ENCODE measurements at places on chromosomes 16 and 17.

DNA sequence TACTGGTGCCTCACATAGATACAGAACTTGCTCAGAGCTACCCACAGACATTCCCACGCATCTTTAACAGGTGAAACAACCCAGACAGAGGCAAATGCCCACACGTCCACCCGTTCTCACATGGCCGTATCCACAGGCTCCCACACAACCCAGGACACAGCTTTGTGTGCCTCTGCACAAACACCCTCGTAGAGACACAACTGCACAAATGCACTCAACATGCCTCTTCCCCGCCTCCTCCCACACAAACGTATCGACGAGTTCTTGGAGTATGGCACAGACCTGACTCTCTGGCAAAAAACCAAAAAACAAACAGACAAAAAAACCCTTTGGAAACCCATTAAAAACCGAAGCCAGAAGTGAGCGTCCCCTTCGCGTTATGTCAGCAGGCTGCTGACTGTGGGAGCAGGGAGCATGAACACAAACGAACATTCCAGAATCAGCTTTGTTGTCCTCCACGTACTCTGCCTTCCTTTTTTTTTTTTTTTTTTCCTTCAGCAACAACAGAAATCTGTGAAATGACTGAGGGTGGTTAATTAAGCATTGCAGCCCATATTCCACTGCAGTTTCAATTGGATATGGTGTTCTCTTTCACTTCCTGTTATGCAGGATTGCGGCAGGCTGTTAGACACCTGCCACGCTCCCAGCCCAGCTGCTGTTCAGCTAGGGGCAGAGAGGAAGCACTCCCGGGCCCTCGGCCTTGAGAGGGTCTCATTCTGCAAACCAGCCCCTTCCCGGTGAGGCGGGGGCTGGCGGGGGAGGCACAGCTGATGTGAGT is 313.7 kb downstream of the MAF start:
- DNase-seq, result peak; percentile 72
- H3K4me1 ChIP-seq, result peaks cover 12% of the 10 kb centered on the region
- peak overlapping the region; percentile 47 for H3K4me3 ChIP-seq
- H3K36me3 ChIP-seq, result no peaks in the 10 kb centered on the region

DNA sequence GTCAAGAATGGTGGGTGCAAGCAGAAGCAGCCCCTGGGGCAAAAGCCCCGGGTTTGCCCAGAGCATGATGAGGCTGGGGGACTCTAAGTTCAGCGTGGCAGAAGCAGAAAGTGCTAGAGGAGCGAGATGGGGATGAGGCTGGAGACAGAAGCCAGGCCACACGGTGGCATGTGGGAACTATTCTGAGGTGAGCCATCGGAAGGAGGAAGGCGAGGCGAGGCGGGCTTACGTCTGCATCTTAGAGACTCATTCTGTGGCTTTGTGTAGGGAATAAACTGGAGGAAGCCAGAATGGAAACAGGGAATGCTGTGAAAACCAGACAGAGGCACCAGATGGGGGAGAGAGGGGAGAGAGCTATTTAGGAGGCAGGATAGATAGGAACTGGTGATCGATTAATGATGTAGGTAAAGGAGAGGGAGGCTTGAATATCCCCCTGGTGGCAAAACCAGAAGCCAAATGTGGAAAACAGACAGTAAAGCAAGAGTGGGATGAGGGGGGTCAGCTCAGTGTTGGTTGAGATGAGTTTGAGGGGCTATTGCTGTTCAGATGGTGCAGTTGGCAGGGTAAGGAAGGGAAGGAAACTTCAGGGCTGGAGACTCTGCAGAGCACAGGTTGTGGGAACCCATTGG is 3.1 kb upstream of the TNFSF13 start:
- H3K36me3 ChIP-seq, result peaks cover 13% of the 10 kb centered on the region
- no peaks in the 10 kb centered on the region for H3K27me3 ChIP-seq
- H3K4me3 ChIP-seq, result no peak overlapping the region
- DNase-seq, result no peak
- no peak overlapping the region for H3K27ac ChIP-seq

DNA sequence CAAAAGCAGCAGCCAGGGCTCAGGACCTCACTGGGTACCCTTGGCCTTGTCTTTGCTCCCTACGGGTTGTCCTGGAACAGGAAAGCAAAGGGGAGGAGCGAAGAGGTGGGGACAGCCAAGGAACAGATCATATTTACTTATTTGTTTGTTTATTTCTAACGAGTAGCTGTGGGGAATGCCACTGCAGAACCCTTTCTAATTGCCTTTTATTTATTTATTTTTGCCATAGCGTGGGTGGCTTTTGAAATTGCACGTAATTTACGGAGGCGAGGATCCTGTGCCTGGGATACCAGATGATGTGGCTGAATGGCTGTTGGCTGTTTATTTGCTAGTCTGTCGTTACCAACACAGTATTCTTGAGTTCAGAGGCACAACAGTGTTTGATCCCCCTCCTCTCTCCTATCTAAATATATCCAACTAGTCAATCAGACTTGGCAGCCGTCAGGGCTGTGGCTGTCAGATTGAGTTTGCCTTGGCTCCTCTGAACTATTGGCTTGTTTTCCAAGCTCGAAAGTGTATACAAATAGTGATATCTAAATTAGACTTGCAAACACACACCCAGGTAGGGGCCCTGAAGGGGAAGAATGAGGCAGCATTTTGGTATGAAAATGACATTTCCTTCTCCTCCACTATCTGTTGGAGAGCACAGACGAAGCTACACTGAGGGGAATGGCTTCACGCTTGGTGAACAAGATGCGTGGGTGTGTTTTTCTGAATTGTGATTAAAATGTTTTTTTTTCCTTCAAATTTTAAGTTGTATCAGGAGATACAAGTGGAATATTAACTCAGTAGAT is 110.4 kb downstream of the MSI2 start:
- no peaks in the 10 kb centered on the region for H3K27me3 ChIP-seq
- no peaks in the 10 kb centered on the region for H3K36me3 ChIP-seq
- H3K27ac ChIP-seq, result no peak overlapping the region

DNA sequence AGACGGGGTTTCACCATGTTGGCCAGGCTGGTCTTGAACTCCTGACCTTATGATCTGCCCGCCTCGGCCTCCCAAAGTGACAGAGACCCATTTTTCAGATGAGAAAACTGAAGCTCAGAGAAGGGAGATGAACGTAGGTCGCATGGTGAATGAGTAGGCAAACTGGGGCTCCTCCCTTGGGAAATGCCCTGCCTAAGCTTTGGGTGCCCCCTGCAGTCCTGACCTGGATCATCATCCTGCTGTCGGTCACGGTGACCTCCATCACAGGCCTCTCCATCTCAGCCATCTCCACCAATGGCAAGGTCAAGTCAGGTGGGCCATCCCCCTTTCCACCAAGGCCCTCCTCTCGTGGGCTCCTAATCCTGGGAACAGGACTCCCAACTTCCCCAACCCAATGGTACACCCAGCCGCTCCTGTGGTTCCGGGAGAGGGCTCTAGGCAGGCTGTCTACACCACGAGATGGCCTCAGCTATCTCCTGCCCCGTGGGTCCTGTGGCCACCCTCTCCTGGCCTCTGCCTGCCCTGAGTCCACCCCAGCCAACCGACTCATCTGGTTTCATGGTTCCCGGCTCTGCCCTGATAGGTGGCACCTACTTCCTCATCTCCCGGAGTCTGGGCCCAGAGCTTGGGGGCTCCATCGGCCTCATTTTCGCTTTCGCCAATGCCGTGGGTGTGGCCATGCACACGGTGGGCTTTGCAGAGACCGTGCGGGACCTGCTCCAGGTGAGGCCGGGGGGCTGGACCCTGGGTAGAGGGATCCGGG is 4.7 kb downstream of the SLC12A3 start:
- no peak overlapping the region for H3K27ac ChIP-seq
- no peak overlapping the region for H3K4me3 ChIP-seq
- DNase-seq, result peak; percentile 59
- H3K4me1 ChIP-seq, result peaks cover 7% of the 10 kb centered on the region

DNA sequence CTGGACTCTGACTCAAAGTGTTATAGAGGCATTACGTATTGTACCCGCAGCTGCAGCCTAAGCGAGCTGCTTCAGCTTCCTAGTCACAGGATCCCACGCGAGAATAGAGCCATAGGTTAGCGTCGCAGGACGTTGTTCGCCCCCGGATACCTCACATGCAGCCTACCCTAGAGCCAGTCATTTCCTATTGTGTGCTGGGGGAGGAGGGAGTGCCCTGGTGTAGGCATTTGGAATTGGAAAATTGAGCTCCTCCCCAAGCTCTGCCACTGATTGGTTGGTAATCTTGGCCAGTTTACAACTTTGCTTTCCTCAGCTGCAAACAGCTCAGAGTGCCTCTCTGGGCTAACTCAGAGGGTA is 530 bp downstream of the NAA60 start:
- peak; percentile 44 for DNase-seq
- peak overlapping the region; percentile 81 for H3K27ac ChIP-seq
- peaks cover 26% of the 10 kb centered on the region for H3K36me3 ChIP-seq

GRCh38 chr17:4947411-4948165 is 742 bp downstream of the PFN1 start:
- no peaks in the 10 kb centered on the region for H3K27me3 ChIP-seq
- H3K4me3 ChIP-seq, result peak overlapping the region; percentile 99
- peak overlapping the region; percentile 98 for H3K27ac ChIP-seq
- H3K4me1 ChIP-seq, result peaks cover 54% of the 10 kb centered on the region
- DNase-seq, result peak; percentile 78

DNA sequence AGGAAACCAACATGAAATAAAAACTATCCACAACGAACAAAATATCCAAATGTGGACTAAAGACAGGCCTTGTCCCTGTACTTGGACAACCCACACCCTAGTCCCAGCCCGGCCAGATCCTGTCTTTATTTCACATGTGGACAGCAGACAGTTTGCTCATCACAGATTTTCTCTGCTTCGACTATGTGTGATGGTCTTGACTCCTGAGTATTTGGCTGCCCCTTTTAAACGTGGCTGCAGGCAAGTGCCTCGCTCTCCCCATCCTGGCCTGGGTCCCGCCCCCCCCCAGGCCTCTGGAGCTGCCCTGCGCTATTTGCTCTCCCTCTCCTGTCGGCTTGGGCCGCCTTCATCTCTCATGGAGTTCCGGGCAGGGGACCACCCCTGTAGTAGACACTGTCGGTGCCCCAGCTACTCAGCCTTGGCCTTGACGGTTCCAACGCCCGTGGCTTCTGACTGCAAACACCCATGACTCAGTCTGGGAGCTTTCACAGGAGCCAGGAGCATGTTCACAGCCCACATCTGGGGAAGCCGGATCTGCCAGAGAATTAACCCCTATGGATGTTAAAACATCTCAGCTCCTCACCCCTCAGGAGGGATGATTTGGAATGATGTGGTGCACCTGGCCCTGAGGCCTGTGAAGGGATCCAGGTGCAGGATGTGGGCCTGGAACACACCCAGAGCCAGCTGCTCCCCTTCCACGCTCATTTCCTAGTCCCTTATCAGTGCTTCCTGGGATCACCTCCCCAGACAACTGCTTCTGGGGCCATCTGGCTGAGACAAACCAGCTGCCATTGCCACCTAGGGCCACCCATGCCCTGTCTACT is 229.7 kb upstream of the RPL38 start:
- DNase-seq, result no peak
- no peak overlapping the region for H3K4me3 ChIP-seq
- H3K27ac ChIP-seq, result no peak overlapping the region
- no peaks in the 10 kb centered on the region for H3K36me3 ChIP-seq

DNA sequence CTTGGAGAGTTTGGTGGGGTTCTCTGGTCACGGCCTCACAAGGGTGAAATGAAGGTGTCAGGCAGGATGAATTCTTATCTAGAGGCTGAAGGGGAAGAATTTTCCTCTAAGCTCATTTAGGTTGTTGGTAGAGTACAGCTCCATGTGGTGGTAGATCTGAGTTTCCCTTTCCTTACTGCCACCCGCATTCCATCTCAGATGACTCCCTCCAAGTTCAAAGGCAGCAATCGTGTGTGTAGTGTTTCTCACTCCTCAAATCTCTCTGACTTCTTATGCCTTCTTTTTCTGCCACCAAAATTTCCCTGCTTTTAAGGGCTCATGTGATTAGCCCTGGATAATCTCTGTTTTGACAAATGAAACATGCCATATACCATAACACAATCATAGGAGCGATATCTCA is 135.5 kb upstream of the MYOCD start:
- H3K27ac ChIP-seq, result no peak overlapping the region
- H3K4me1 ChIP-seq, result no peaks in the 10 kb centered on the region
- H3K27me3 ChIP-seq, result no peaks in the 10 kb centered on the region
- no peak overlapping the region for H3K4me3 ChIP-seq
- no peak for DNase-seq

GRCh38 chr17:36661047-36661666 is 59.8 kb downstream of the MRM1 start:
- H3K4me1 ChIP-seq, result peaks cover 6% of the 10 kb centered on the region
- no peaks in the 10 kb centered on the region for H3K36me3 ChIP-seq
- no peak overlapping the region for H3K27ac ChIP-seq
- H3K27me3 ChIP-seq, result peaks cover 57% of the 10 kb centered on the region

DNA sequence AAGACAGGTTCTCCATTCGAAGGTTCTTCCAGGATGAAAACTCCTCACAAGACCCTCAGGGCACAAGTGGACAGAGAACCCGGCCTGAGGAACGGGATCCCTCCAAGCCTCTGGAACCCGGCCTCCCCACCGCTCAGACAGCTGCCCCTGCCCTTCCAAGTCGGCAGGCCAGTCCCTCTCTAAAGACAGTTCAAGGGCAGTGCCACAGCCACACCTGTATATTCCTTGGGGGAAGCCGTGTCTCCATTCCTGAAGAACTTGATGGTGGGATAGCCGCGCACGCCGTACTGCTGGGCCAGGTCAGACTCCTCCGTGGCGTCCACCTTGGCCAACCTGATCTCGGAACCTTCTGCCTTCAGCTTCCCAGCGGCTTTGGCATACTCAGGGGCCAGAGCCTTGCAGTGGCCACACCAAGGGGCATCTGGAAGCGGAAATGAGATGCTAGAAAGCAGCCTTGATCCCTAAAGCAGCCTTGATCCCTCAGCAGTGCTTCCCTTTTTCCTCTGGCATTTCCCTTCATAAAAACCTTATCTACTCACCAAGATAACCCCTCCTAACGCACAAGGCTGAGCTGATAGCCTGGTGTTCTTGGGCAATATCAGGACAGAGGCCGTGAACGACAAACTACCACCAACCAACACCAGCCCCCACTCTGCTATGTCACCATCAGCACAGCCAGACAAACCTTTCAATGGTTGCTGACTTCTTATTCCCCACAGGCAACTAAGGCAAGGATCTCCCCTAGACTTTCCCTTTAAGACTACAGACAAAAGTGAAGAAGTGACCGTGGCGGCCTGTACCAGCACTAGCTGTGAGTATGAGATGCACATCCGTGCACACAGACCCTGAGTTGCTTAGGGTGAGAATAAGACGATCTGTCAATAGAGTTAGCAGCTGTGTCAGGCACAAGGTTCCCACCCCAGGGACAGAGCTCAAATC is 1.1 kb downstream of the P4HB start:
- H3K4me3 ChIP-seq, result peak overlapping the region; percentile 98
- no peaks in the 10 kb centered on the region for H3K27me3 ChIP-seq
- peaks cover 51% of the 10 kb centered on the region for H3K4me1 ChIP-seq

GRCh38 chr17:27991462-27991993 is 50.9 kb upstream of the NLK start:
- no peak overlapping the region for H3K4me3 ChIP-seq
- H3K27ac ChIP-seq, result no peak overlapping the region
- no peaks in the 10 kb centered on the region for H3K27me3 ChIP-seq

- H3K27me3 ChIP-seq, result no peaks in the 10 kb centered on the region
- peaks cover 31% of the 10 kb centered on the region for H3K36me3 ChIP-seq
- no peak overlapping the region for H3K4me3 ChIP-seq
- DNase-seq, result no peak
- no peak overlapping the region for H3K27ac ChIP-seq
Observed at GRCh38 chr16:56488035-56488434, 31.8 kb downstream of the BBS2 start.

GRCh38 chr17:28828294-28829040 is 14.1 kb downstream of the FAM222B start:
- no peak for DNase-seq
- no peak overlapping the region for H3K27ac ChIP-seq
- H3K4me1 ChIP-seq, result no peaks in the 10 kb centered on the region
- no peaks in the 10 kb centered on the region for H3K27me3 ChIP-seq
- peaks cover 9% of the 10 kb centered on the region for H3K36me3 ChIP-seq

All from lower lobe of right lung (tissue), 2 donors.